GDM1 (cell line): ENCODE measurements at places on chromosomes 2 and 18.

DNA sequence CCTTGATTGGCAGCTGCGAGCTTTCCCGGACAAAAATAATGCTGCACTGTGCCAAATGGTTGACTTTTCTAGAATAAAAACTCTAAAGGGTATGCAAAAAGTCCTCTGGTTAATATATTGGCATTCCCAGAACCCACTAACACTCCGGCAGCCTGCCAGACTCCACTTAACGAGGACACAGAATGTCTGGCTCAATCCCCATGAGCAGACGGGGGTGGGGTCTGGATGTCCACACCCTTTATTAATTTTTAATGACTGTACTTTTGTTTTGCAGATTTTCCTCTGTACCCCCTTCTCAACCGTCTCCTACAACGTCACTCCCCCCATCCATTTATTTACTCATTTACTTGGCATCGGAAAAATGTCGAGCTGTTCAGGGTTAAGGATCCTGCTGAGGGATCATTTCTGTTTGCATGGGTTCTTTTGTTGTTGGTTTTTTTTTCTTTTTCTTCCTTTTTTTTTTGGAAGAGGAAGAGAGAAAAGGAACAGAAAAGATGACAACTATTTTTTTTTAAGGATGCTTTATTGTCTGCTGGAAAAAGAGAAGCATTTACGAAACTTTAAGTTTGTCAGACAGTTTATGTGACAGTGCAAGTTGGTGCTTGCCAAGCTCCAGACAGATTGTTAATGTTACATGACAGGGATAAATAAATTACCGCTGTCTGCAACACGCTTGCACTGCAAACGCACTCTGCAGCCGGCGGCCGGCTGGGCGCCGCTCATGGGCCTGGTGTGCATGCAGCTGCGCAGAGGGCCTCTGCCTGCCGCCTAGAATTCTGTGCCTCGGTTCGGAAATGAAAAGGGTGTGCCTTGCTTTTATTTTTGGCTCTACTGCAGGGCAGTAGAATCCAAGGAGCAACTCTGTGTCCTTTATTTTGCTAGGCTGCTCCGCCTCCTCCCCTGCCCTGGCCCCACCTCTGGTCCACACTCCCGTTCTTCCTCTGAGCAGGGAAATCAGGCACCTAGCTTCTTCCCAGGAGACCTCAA is 3.6 kb downstream of the LDLRAD4 start:
- no peak for DNase-seq

DNA sequence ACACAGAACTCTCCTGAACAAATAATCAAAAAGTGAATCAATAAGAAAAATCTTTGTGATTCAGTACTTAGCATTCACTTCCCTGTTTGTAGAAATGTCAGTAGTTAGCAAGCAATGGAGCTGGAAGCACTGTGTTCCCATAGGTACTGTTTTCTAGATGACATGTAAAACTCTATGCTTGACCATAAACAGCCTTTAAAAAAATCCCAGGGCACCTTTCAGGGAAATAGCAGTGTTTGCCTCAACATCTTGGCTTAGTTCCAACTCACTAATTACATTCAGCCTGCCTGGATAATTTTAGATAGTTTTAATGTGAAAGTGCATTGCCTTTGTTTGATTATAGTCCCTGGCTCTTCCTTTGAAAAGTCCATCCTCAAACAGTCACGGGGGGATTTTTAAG is 721.8 kb downstream of the ERBB4 start:
- no peak for DNase-seq

DNA sequence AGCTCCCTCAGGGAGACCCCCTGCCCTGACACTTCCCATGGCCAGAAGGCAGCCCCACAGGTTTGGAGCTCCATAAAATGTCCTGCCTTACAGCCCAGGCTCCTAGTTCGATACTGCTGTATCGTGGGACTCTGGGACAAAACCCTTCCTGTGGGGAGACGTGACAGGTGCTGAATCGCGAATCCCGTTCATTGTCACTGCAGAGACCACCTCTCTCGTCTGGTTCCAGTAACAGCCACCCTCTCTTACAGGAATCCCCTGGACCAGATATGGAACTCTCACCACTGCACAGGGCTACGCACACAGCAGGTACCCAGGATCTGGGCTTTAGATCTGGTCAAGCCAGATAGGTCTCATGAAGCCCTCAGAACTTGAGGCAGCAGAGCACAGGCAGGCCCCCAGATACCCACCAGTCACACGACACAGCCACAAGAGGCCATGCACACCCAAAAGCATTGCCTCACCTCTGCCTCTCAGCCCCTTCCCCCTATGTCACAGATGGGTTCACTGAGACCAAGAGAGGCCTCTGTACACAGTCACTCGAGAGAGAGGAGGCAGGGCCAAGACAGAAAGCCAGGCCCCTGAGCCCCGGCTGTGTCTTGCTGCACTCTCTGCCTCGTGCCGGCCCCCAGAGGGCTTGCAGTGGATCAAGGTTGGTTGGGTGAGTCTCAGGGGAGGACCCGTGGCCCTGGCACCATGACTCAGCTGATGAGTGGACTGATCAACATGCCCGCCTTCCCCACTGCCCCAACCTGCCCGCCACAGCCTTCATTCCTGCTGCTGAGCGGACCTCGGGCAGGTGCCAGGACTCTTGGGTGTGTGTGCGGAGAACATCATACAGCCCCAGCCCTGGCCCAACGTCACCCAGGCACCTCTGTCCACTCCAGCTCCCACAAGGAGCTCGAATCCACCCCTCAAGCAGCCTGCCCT is 7.6 kb downstream of the SDC1 start:
- DNase-seq: no peak

DNA sequence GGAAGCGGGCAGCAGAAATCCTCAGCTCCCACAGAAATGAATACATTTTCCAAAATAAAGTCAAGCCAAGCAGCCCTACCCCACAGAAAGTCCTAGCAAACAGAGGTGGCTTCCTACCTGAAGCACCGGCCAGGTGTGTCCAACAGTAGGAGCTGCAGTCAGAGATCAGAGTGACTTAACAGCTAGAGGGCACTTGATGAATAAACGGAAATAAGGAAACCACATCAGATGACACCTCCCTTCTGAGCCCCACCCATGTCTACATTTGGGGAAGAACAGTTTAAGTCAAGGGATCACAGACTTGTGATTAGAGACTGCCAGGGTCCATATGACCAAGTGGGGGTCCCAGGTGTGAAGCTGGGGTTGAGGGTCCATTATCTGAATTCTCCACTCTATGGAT is at the start of gene CXCR1:
CXCR1 (minus strand) TSS at position 172 of the 400 bp plus-strand sequence. CDS start 1,751 bp downstream, outside the sequence.
- no peak for DNase-seq

DNA sequence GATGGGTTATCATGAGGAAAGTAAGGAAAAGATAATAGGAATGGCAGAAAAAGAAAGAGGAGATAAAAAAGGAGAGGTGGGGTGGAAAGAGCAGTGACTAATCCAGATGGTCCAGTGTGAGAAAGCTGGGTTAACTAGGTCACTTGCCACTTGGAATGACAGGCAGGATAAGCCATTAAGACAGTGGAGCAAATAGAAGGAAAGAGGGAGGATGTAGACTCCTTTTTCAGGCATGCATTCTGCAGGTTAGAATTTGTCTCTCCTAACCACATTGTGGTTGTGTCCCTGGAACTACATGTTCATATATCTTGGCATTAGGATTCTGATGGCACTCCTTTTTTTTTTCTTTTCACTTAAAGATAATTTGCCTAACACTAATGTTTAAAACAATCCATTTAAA is 13.4 kb upstream of the NEMP2 start:
- no peak for DNase-seq

GRCh38 chr2:174300114-174300513 is 34.6 kb upstream of the SP9 start:
- DNase-seq: no peak

- DNase-seq: no peak
Measured at GRCh38 chr2:9258953-9259399, 52.4 kb downstream of the ASAP2 start.

- DNase-seq: no peak
Measured at GRCh38 chr2:217953011-217953481, 49.7 kb downstream of the TNS1 start.

- no peak for DNase-seq
Measured at GRCh38 chr2:43087413-43087812, 139.0 kb downstream of the ZFP36L2 start.

- DNase-seq: no peak
Measured at GRCh38 chr2:27263287-27264252, 723 bp upstream of the SLC30A3 start.

DNA sequence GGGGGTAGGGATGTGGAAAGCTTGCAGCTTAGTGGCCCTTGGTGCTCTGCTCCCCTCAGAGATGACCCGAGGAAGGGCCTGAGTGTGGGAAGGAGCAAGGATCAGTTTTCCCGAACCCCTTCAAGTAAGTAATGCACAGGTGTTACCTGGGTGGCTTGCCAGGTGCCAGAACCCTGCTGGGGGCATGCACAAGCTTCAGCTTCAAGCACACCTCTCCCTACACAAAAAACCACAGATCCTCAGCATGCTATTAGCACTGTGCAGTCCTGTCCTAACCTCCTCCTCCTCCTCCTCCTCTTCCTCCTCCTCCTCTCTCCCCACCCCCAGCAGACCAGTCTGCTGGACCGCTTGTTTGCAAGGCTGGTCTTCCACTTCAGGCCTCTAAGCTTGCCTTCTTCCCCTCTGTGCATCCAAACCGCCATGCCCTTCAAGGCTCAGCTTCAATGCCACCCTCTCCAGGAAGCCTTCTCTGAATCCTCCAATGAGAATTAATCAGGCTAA is 114.8 kb downstream of the ACAA2 start:
- no peak for DNase-seq

DNA sequence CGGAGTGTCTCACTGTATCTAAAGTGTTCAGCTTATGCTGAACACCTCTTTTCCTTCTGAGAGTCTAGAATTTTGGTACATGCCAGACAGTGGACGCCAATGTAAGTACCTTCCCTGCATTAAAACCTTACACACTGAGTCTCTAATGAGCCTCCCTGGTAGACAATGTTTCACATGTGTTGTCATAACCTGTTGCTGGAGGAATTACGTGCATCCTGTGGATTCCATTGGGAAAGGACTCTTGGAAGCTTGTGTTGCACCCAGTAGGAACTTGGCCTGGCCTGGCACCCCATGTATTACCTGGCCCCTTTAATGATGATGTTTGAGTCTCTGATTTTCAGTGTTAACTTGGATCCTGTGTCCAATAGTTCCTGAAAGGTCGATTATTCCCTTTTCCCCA is 20.5 kb downstream of the CHCHD5 start:
- no peak for DNase-seq

GRCh38 chr2:236706288-236706687 is 136.7 kb downstream of the ACKR3 start:
- DNase-seq: no peak

DNA sequence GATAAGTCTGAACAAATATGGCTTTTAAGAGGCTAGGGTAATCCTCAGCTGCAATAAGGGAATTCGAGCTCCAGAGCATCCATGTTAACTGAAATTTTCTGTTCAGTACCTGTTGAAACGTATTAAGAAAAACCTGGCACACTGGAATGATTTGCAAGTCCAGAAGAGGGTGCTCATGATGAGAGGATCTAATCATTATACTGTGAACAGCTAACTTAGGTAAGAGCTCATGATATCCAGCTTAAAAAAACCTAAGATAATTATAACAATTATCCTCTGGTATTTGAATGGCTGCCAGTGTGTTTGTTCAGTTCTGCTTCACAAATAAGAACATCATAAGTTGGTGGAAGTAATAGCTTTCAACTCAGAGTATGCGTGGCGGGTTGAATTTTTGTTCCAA is 1118.3 kb upstream of the DDX18 start:
- no peak for DNase-seq

DNA sequence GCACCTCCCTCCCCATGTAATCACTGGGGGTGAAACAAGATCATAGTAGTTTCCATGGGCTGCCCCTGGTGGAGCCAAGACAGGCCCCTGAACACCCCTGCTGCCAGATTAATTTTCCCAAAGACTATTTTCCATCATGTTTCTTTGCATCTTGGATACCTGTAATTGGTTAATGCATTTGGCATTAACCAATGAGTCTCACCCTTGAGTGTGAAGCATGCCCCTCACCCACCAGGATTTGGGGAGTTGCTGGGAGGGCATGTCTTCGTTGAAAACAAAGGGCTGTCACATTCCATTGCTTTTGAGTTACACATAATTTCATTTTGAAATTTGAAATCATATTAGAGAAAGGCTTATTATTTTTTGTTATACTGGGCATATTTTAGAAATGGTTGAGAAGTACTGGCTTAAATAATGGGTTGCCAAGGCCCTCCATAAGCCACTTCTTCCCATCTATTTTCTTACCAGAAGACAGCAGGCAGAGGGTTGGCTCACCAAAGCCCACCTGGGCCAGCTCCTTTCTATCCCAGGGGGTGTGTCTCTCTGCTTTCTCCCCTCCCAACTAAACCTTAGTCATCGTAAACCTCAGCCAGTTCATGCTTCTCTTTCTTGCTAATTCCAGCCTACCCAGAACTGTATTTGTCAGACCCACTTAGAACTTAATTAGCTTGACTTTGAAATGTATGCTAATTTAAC is 51.8 kb downstream of the ATIC start:
- no peak for DNase-seq

DNA sequence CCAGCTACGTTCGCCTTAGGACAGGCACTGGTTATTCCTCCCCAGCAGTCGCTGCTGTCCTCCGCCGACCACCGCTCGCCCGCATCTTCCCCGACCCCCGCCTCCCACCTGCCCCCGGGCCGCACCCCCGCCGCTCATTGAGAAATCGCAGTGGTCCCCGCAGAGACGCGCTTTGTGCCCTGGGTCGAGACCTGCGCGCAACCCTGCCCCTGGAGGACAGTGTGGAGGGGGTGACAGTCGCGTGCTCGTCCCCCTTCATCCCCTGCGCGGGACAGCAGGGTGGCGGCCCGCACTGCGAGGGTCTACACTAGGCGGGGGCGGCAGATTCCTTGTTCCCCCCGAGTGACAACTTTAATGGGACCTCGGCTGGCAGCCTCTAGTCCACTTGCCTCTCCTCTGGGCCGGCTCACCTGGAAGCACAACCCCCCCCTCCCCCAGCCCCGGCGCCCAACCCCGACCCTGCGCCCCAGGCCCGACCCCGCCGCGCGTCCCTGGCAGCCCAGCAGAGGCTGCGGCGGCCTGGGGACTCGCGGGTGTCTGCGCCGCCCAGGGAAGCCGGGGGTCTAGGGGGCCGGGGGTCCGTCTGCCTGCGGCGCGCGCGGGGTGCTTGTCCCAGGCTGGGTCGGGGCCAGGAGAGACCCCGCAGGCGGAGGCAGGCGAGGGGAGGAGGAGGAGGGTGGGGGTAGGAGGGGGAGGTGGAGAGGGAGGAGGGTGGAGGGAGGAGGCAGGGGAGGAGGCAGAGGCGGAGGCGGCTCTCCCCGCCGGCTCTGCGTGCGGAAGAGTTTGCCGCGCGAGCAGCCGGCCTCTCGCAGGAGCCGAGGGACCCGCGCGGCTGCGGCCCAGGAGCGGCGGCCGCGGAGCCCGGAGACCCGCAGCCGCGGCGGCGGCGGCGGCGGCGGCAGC is at the start of gene NPAS2:
NPAS2 (plus strand) TSS at position 770 of the 903 bp plus-strand sequence. CDS start 84,616 bp downstream, outside the sequence.
- no peak for DNase-seq

- DNase-seq: no peak
Measured at GRCh38 chr2:233290051-233290845, 17.4 kb upstream of the SAG start.

GRCh38 chr2:136008205-136008865 is 22.9 kb upstream of the DARS1 start:
- DNase-seq: peak; percentile 97
